ENCODE measurements at places on chromosomes 2 and 18. TPM values are rescaled to one million over a fixed set of nuclear protein-coding genes. Genes with fewer than 3 reads are reported as not detected.

The SLC9A2 gene
- total RNA-seq, result not detected

The KIF5C gene
- total RNA-seq, result 0.38 TPM

The TUBB8B gene
- not detected for total RNA-seq

The REG3A gene
- total RNA-seq, result not detected
